ENCODE measurements at places on chromosomes 4 and X.

DNA sequence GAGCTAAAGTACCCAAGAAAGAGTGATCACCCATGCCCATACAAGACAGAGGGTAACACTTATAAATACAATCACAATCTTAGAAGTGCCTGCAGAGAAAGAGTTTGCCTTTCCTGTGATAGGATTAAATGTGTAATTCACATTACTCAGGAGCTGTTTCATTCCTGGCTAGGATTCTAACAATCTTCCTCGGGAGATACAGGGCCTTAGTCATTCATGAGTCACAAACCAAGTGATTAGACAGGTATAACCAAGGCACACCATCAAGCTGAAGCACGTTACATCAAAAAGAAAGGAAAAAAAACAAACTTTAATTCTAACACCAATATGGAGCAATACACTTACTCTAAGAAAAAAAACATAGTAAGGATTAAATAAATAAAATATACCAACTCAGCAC lies 14.9 kb downstream of the ABCG2 start:
- no peaks in the 10 kb centered on the region for H3K36me3 ChIP-seq
- no peaks in the 10 kb centered on the region for H3K4me1 ChIP-seq
- H3K27ac ChIP-seq = no peak overlapping the region
- peaks cover 4% of the 10 kb centered on the region for H3K27me3 ChIP-seq

GRCh38 chrX:18471296-18471695 lies 45.9 kb downstream of the CDKL5 start:
- DNase-seq = no peak
- H3K4me3 ChIP-seq = no peak overlapping the region
- no peaks in the 10 kb centered on the region for H3K4me1 ChIP-seq
- H3K27me3 ChIP-seq = no peaks in the 10 kb centered on the region

DNA sequence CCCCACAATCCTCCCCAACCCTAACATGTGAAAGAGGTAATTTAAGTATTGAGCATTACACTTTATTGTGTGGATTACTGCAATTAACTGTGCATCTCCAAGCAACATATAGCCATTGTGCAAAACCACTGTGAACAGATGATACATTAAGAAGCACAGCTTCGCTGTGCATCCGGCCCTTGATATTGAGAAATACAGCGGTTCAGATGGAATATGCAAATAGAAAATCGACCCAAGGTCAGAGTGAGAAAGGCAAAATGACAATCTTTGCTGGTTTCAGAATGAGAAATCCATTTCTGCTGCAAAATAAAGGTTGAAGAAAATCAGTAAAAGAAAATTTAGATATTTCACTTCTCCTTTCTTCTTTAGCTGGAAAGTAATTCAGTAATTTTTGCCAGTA lies 805.9 kb upstream of the GRID2 start:
- DNase-seq = no peak
- H3K27ac ChIP-seq = no peak overlapping the region
- H3K4me1 ChIP-seq = no peaks in the 10 kb centered on the region
- H3K36me3 ChIP-seq = no peaks in the 10 kb centered on the region

DNA sequence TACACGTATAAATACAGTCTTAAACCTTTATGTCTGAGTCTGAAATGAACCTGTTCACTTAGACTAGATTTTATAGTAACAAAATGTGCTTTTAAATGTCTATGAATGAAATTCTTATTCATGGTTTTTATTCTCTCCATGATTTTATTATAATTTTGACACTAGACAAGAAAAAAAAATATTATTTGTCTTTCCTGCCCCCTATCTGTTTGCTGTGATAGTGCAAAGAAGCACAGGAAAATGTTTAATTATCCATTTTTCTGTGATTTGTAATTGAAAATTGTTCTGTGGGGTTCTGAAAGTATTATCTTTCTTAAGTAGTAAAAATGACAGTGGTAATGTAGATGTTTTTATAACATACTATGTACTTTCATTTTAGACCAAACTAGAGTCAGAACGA lies 52.0 kb downstream of the INTS6L start:
- no peaks in the 10 kb centered on the region for H3K4me1 ChIP-seq
- no peaks in the 10 kb centered on the region for H3K27me3 ChIP-seq
- H3K27ac ChIP-seq = no peak overlapping the region
- no peak for DNase-seq

GRCh38 chr4:40238700-40239548 lies 42.1 kb downstream of the RHOH start:
- H3K36me3 ChIP-seq = peaks cover 86% of the 10 kb centered on the region
- H3K4me3 ChIP-seq = peak overlapping the region; percentile 16
- no peaks in the 10 kb centered on the region for H3K27me3 ChIP-seq

- H3K27me3 ChIP-seq = no peaks in the 10 kb centered on the region
- DNase-seq = no peak
- H3K4me3 ChIP-seq = no peak overlapping the region
- H3K27ac ChIP-seq = no peak overlapping the region
- no peaks in the 10 kb centered on the region for H3K36me3 ChIP-seq
Observed at GRCh38 chrX:117400839-117401238, 715.8 kb downstream of the KLHL13 start.

DNA sequence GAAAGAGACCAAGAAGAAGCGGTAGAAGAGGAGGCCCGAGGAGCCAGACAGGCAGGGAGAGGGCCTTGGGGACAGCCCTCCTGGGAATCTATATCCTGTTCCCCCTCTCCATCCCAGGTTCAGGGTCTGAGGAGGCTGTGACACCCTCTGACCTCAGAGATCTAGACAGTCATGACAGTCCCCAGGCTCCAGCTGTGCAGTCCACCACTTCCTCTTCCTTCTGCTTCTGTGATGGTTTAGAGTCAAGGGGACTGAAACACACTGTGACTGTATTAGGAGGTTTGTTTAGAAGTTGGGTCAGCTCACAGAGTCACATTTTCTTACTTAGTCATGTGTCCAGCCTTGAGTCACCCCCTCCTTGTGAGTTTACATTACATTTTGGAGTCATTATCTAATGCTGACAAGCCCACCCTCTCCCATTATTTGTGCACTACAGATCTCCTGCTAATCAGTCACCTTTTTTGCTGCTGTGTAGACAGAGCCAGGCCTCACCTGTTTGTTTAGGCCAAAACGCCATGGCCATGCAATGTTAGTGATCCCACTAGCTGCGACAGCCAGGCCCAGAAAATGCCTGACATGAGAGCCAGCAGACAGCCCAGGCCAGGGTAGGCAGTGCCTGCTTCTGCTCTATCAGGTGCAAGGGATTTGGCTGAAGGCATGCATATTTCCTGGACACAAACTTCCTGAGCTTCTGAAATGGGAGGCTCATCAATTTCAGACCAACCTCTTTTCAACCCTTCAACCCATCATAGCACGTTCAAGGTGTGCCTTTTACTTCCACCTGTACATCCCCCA lies 26.0 kb downstream of the MANBA start:
- DNase-seq = no peak
- H3K27ac ChIP-seq = peak overlapping the region; percentile 77
- no peaks in the 10 kb centered on the region for H3K27me3 ChIP-seq
- H3K4me1 ChIP-seq = peaks cover 54% of the 10 kb centered on the region

DNA sequence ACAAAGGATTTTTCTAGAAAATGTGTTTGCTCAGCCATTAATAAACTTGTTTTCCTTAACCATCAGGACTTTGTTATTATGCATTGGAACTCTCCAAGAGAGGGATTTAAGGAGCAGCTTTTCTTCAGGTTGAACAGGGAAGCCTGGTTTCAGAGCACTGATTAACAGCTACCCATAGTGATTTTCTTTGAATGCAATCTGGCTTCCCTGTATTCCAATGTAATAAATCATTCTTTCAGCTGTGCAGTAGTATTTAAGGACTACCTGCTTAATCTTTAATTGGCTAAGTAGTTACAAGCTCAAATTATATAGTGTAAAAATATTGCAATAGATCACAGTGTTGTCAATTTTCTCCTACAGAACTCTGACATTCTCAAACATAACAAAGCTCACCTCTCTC lies 77.5 kb downstream of the TMEM156 start:
- H3K27ac ChIP-seq = no peak overlapping the region
- no peak for DNase-seq
- H3K4me1 ChIP-seq = peaks cover 8% of the 10 kb centered on the region
- H3K4me3 ChIP-seq = no peak overlapping the region

DNA sequence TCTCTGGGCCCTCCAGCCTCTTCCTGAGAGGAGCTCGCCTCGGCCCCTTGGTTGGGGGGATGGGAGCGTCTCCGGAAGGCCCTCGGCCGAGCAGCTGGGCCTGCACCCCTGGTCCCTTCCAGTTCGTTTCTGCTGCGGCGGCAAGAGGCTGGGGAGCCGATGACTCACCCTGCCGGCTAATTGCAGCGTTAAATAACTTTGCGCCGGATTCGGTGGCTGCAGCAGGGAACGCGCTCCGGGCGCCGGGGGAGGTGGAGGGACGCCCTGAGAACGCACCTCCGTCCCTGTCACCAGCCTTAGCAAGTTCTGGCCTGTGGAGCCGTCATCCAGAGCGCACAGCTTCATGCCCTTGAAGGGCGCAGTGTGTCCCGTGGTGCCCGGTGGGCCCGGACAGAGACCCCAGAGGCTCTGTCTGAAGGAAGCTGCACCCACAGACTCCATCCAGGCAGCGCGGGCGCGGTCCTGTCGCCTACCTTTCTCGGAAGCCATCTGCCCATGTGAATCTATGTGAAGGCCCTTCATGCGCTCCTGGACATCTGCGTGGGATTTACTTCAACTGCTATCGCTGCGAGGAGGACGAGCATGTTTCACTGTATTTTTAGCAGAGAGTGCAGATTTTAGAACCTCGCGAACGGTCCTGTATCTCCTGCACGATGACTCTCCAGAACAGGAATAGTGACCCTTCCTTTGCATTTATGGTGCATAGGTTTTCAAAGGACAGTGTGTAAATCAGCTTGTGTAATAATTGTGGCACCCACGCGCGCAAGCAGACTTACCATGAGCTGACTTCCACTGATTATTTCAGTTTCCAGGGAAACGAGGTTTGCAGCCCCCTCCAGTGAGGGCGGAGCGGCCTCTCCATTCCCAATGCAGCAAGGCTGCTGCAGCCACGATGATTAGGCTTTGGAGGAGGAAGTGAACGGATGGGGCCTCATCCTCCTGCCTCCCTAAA lies 1.7 kb upstream of the TMEM271 start:
- DNase-seq = no peak
- H3K36me3 ChIP-seq = no peaks in the 10 kb centered on the region
- H3K4me3 ChIP-seq = no peak overlapping the region

GRCh38 chr4:86181585-86181984 lies 178.3 kb downstream of the MAPK10 start:
- peaks cover 2% of the 10 kb centered on the region for H3K27me3 ChIP-seq
- H3K27ac ChIP-seq = no peak overlapping the region
- no peaks in the 10 kb centered on the region for H3K36me3 ChIP-seq
- H3K4me1 ChIP-seq = no peaks in the 10 kb centered on the region
- H3K4me3 ChIP-seq = no peak overlapping the region

- peak overlapping the region; percentile 50 for H3K27ac ChIP-seq
- no peaks in the 10 kb centered on the region for H3K36me3 ChIP-seq
- H3K27me3 ChIP-seq = peaks cover 8% of the 10 kb centered on the region
- peaks cover 12% of the 10 kb centered on the region for H3K4me1 ChIP-seq
- DNase-seq = peak; percentile 33
Observed at GRCh38 chrX:118974908-118975671, 672 bp downstream of the LONRF3 start.

GRCh38 chr4:56410247-56411062 lies 23.2 kb upstream of the AASDH start:
- DNase-seq = no peak
- no peak overlapping the region for H3K4me3 ChIP-seq
- H3K27me3 ChIP-seq = no peaks in the 10 kb centered on the region
- no peak overlapping the region for H3K27ac ChIP-seq
- H3K4me1 ChIP-seq = no peaks in the 10 kb centered on the region

GRCh38 chrX:3154386-3154975 lies 113.2 kb downstream of the ARSF start:
- no peaks in the 10 kb centered on the region for H3K36me3 ChIP-seq
- no peak for DNase-seq
- H3K4me1 ChIP-seq = no peaks in the 10 kb centered on the region
- no peaks in the 10 kb centered on the region for H3K27me3 ChIP-seq

GRCh38 chr4:146132445-146132844 lies 43.1 kb upstream of the LSM6 start:
- no peaks in the 10 kb centered on the region for H3K36me3 ChIP-seq
- DNase-seq = no peak
- peaks cover 6% of the 10 kb centered on the region for H3K4me1 ChIP-seq
- no peaks in the 10 kb centered on the region for H3K27me3 ChIP-seq
- peak overlapping the region; percentile 3 for H3K27ac ChIP-seq
- no peak overlapping the region for H3K4me3 ChIP-seq

DNA sequence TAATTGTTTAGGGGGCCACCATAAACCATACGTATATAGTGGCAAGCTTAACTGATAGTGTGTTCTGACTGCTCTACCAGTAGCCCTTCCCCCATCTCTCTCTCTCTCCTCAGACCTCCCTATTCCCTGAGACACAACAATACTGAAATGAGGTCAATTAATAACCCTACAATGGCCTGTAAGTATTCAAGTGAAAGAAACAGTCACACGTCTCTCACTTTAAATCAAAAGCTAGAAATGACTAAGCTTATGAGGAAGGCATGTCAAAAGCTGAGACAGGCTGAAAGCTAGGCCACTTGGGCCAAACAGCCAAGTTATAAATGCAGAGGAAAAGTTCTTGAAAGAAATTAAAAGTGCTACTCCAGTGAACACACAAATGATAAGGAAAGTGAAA lies 78.0 kb downstream of the PRDM5 start:
- no peak overlapping the region for H3K27ac ChIP-seq
- no peak overlapping the region for H3K4me3 ChIP-seq
- DNase-seq = no peak
- H3K27me3 ChIP-seq = no peaks in the 10 kb centered on the region
- no peaks in the 10 kb centered on the region for H3K36me3 ChIP-seq
- no peaks in the 10 kb centered on the region for H3K4me1 ChIP-seq

DNA sequence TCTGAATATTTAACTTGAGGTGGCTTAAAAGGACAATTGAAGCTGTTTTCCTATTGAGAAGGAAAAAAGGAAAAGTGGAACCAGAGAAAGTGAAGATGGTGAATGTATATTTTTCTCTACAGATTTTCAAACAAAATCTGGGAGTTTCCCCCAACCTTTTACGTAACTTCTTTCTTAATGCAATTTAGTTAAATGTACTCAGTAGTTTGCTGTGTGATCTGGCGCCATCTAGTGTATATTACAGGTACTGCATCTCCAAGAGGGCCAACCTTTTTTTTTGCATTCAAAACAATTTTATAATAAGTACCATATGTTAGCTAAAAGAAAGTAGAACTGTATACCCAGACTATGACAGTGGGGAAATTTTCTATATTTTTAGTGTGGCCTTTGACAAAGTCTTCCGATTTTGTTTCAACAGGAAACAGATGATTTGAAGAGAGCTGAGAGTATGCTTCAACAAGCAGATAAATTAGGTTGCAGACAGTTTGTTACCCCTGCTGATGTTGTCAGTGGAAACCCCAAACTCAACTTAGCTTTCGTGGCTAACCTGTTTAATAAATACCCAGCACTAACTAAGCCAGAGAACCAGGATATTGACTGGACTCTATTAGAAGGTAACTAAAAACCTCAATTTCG lies 82.0 kb downstream of the PLS3 start:
- no peaks in the 10 kb centered on the region for H3K27me3 ChIP-seq
- no peak for DNase-seq
- no peak overlapping the region for H3K4me3 ChIP-seq
- no peak overlapping the region for H3K27ac ChIP-seq
- no peaks in the 10 kb centered on the region for H3K36me3 ChIP-seq

- H3K4me1 ChIP-seq = no peaks in the 10 kb centered on the region
- H3K27me3 ChIP-seq = peaks cover 38% of the 10 kb centered on the region
- no peaks in the 10 kb centered on the region for H3K36me3 ChIP-seq
Observed at GRCh38 chr4:24798036-24798610, 2.8 kb downstream of the SOD3 start.
